ENCODE measurements at places on chromosomes 1 and 21.

DNA sequence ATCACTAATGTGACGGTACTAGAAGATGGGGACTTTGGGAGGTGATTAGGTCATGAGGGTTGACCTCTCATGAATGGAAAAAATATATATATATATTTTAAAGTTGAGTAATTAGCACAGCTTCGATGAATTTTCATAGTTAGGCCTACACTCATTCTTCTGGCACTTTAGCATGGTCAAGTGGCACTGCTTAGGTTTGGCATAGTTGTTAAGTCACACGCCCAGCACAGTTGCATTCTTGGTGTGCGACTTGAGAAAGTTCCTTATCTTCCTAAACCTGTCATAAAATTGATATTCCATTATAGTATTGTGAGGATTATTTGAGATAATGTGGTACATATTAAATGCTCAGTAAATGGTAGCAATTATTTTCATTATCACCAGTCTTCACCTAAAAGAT, 47.7 kb downstream of the MAN1A2 start:
- DNase-seq, result no peak

- no peak for DNase-seq
Measured at GRCh38 chr1:1748686-1749321, 24.6 kb upstream of the CDK11A start.

DNA sequence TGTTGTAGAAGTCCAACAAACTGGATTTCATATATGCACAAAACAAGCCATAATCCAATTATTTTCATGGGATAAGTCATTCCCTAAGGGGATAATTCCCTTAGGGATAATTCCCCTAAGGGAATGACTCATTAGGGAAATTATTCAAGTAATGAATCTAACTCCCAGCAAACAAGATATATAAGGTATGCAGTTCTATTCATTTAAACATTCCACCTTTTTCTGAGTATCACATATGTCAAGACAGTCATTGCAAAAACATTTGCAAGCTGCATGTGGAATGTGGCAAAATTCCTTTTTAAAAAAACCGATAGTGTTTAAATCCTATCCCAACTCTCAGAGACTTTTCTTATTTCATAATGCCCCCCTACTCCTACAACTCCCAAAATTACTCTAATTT, 131.2 kb downstream of the AKT3 start:
- DNase-seq, result no peak

DNA sequence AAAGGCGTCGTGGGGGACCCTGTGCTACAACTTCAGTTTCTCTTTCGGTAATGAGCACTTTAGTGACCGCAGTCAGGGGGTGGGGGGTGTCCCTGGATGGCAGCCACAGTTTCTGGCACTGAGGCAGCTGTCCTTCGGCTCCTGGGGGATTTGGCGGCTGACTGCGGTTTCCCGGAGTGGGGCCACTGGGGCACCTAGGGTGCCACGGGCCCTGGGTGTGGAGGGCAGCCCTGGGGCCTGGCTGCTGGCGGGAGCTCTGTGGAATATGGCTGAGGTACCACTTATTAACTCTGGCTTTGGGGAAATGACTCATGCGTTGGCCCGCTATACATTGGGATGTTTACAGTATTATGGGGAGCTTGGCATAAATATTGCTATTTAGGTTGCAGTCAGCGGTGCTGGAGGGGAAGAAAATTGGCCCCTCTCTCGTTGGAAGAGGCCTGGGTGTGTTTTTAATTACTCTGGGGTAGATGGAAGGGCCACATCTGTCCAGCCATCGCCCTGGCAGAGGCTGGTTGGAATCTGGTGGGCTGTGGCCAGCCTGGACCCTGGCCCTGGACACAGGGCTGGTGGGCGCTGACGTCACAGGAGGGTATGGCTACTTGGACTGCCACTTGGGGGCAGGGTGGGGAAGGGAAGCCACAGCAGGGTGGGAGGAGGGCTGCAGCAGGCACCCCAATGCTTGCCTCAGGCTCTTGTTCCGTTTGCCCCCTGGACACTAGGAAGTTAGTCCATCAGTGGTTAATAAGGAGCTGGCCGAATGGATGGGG, 2.0 kb downstream of the EPHB2 start:
- DNase-seq, result no peak

GRCh38 chr1:78755986-78756385, 106.4 kb downstream of the IFI44 start:
- no peak for DNase-seq

- DNase-seq, result no peak
Measured at GRCh38 chr21:36784947-36785346, 86.0 kb downstream of the SIM2 start.

GRCh38 chr1:152880907-152881306, 2.8 kb downstream of the SMCP start:
- no peak for DNase-seq

- no peak for DNase-seq
Measured at GRCh38 chr1:30035522-30036228, 687.7 kb downstream of the MATN1 start.

GRCh38 chr1:41754540-41754939, 164.2 kb downstream of the HIVEP3 start:
- DNase-seq, result no peak

DNA sequence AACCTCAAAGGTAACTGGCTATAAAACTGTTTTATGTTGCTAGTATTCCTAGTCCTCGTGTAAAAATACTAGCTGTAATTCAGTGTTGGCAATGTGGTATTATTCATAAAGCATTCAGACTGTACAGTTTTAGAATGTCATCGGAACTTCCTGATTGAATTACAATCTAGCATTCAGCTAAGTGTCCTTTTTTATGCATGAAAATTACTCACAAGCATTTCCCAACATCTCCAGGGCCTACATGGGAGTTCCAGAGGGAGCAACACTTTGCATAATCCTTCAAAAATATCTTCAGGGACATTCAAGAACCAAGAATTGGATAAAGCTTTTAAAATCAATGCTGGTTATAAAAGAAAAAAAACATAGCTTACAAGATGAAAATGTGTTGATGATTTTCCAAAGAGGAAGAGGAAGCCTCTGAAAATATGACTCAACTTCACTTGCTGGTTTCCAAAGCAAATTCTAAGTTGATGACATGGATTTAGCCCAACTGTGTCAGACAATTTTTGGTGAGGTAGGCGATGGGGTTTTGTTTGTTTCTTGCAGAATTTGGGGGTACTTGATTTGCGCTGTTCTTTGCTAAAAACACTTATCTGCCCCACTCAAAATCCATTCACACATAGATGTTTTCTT, 137.8 kb downstream of the SLC44A5 start:
- no peak for DNase-seq

DNA sequence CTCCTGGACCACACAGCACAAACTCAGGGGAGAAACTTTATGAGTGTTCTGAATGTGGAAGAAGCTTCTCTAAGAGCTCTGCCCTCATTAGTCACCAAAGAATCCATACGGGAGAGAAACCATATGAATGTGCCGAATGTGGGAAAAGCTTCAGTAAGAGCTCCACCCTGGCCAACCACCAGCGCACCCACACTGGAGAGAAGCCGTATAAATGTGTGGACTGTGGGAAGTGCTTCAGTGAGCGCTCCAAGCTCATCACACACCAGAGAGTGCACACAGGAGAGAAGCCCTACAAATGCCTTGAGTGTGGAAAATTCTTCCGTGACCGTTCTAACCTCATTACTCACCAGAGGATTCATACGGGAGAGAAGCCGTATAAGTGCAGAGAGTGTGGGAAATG, 22.5 kb downstream of the ZSCAN20 start:
- no peak for DNase-seq

DNA sequence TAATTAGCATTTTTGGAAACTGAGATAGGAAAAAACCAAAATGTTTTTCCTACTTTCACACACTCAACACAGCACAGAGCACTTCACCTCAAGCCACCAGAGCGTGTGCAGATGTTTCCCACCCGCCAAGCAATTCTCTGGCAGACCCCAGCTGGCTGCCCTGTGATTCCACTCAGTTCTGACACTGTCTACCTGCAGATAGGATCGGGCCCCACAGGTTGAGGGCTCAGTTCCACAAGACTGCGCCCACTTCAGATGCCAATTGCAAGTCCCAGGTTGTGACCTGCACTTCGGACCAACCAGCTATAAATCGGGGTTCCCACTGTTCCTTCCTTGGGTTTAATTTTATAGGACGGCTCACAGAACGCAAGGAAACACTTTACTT, 9.9 kb downstream of the KIAA1614 start:
- no peak for DNase-seq

DNA sequence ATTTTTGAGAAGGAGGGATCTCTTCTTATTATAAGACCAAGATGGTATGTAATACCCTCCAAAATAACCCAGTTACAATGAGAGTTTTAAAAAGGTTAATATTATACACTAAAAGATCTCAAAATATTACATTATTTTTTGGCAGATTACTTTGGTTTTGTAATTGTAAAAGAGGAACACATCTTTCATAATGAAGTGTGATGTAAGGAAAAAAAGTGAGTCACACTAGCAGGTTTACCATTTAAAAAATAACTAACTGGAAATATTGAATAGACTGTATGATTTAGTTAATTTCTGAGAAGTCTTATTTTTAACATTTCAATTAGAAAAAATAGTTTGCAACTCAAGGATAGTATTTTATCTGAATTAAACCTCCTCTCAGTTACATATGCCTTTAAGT, 1.1 kb downstream of the F5 start:
- no peak for DNase-seq

DNA sequence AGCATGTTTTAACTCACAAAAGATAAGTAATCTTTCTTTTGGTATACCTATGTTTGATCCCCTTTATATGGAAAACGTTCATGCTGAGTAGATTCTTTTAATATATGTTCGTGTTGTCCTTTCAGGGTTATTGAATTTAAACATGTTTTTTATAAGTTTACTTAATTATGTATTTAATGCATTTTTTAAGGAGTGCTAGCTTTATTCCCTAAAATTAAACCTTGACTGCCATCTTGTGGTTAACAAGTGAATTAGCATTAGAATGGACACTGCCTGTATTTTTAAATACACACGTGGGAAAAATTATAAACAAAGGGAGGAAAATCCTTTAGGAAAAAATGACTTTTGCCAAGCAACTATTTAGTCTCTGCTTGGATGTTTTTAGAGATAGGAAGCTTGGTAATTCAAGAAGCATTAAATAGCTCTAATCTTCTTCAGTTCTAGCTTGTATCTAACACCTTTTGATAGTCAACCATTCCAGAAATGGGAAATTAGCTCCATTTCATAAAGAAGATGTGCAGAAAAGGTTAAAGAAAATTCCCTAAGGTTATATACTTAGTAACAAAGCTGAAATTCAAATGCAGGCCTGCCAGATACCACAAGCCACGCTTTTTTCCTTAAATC, 43.0 kb downstream of the UBE2U start:
- peak; percentile 50 for DNase-seq

DNA sequence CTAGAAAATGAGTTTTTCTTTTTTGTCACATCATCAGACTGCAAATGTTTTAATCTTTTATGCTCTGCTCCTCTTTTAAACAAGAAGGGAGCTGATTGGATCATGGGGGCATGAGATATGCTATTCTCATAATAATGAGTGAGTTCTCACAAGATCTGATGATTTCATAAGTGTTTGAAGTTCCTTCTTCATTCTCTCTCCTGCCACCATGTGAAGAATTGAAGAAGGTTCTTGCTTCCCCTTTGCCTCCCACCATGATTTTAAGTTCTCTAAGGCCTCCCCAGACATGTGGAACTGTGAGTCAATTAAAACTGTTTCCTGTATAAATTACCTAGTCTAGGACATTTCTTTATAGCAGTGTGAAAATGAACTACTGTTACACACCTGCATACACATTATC, 218.2 kb downstream of the NRIP1 start:
- DNase-seq, result no peak

DNA sequence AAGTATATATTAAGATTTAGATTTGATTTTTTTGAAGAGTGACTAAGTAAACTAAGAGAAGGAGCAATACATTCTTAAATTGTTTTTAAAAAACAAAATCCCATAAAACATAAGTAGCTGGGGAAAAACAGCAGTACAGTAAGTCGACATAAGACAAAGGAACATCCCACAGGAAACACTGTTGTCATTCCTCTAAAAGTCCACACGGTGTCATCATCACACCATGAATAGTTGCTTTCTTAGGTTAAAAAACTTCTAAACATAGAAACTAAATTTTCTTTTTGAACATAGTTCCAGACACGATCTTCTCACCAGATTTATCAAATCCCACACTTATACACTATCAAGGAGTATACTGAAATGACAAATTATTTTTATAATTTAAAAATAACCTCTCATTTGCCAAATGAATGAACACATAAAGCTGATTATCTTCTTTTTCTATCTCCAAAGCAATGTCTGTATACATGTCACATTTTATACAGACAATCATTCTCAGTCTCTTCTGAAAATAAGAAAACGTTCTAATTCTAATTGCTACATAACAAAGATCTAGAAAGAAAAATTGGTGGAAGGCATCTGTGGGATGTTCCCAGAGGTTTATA, 15.8 kb downstream of the ODF2L start:
- peak; percentile 62 for DNase-seq

GRCh38 chr1:20184997-20185833, 681 bp upstream of the UBXN10 start:
- no peak for DNase-seq

DNA sequence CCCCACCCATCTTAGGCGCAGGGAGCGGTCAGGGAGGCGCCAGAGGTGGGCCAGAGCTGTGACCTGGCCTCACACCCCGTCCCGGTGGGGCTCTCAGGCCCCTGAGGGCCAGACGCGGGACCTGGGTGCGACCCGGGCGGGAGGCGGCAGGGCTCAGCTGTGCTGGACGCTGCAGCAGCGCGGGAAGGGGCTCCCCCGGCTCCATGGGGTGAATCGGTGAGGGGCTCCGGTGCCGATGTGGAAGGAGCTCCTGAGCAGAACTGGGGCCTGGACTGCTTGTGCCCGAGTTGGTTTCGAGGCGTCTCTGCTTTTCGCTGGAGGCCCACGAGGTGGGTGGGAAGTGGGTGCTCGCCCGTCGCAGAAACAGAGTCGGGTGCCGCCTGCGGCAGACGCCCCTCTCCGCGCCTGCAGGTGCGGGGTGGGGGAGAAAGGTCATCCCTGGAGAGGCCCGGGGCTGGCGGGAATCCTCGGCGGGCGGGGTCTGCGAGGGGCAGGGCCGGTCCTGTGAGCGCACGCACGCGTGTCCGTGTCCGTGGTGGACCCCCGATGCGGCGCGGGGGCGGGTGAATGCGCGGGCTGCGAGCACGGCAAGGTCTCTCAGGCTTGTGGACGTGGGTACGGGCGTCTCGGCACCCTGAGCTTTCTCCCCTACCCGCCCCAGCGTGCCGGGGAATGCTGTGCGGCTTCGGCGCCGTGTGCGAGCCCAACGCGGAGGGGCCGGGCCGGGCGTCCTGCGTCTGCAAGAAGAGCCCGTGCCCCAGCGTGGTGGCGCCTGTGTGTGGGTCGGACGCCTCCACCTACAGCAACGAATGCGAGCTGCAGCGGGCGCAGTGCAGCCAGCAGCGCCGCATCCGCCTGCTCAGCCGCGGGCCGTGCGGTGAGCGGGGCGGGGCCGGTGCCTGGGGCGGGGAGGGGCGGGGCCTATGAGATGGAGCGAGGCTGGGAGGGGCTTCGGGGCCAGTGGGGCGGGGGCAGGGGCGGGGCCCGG, 20.4 kb downstream of the AGRN start:
- no peak for DNase-seq

- DNase-seq, result no peak
Measured at GRCh38 chr1:68919075-68919474, 422.2 kb upstream of the DEPDC1 start.

- no peak for DNase-seq
Measured at GRCh38 chr1:165954940-165955339, 127.5 kb downstream of the UCK2 start.

Measured in SHP77 treated with DMSO at 0.1 percent for 48 hours (cell line).